Tibial nerve (tissue), 4 donors: ENCODE measurements at places on chromosomes 3 and 15. TPM values are rescaled to one million over a fixed set of nuclear protein-coding genes. Genes with fewer than 3 reads are reported as not detected.

The TMEM158 gene
- 3.8 TPM for total RNA-seq

The SATB1 gene
- 28.5 TPM for total RNA-seq

The ZNF501 gene
- total RNA-seq = 8.3 TPM

The ZXDC gene
- total RNA-seq = 77.4 TPM

The ANKDD1A gene
- total RNA-seq = 18.2 TPM
